CD4-positive, alpha-beta memory T cell (primary cell): ENCODE measurements at places on chromosomes 4 and X. TPM values are rescaled to one million over a fixed set of nuclear protein-coding genes. Genes with fewer than 3 reads are reported as not detected.

- DNase-seq = peak; percentile 62
Observed at GRCh38 chr4:56976837-56977320, 527 bp downstream of the NOA1 start.

GRCh38 chr4:182258441-182259000, 15.3 kb downstream of the TENM3 start:
- DNase-seq = no peak

DNA sequence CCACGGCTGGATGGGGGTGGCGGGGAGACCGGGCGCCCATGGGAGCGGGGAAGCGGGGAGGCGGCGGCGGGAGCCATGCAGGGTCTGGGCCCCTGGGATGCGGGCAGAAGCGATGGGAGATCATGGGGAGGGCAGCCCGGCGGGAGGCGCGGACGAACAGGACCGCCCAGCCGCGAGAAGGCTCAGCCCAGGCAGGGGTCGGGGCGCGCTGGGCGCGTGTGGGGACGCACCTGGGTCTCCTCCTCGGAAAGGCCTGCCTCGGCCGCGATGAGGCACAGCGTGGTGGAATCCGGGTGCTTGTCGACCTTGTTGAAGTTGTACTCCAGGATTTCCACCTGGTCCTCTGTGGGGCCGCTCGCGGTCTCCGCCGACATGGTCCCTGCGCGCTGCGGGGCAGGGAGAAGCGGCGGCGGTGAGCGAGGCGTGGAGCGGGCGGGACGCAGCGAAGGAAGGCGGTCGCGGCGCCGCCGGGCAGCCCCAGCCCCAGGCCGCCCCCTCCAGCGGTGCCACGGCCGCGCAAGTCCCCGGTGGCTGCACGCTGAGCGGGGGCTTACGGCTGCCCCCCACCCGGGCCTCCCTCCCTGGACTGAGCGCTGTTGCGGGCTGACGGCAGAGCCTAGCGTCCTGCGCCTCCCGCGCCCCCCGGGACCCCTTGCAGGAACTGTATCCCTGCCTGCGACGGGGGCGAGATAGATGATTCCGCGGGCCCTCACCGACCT, 25.3 kb downstream of the HOPX start:
- no peak for DNase-seq

- no peak for DNase-seq
Observed at GRCh38 chr4:126658411-126658810, 974.3 kb upstream of the INTU start.

GRCh38 chr4:8593264-8594096, 915 bp downstream of the CPZ start:
- DNase-seq = no peak

- no peak for DNase-seq
Observed at GRCh38 chr4:181281451-181281850, 961.8 kb upstream of the TENM3 start.

GRCh38 chr4:28639747-28640146, 1779.1 kb downstream of the STIM2 start:
- DNase-seq = no peak

DNA sequence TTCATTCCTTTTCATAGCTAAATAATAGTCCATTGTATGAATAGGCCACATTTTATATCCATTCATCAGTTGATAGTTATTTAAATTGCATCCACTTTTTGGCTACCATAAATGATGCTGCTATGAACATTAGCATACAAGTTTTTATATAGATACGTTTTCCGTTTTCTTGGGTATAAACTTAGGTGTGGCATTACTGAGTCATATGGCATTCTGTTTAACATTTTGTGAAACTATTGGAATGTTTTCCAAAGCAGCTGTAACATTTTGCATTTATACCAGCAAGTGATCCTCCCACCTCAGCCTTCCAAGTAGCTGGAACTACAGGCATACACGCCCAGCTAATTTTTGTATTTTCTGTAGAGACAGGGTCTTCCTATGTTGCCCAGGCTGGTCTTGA, 26.3 kb downstream of the CLDN2 start:
- DNase-seq = no peak

GRCh38 chrX:123189338-123189737, 5.3 kb downstream of the GRIA3 start:
- DNase-seq = no peak

DNA sequence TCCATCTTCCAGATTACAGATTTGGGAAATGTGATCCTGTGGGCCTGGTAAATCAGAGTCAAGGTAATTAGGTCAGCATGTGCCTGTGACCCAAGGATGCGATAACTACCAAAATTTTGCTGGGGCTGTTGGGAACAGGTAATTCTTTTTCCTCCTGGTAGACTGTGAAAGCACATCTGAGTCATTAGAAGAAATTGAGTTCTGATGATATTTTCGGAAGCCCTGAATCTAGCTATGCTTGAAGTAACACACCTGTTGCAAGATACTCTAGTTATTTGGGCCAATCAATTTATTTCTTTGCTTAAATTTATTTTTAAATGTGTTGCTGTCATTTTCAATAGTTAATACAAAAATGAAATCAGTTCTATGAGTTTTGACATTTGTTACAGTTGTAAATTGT, 903.6 kb downstream of the RPA4 start:
- no peak for DNase-seq

GRCh38 chr4:22372986-22373385, 142.9 kb downstream of the ADGRA3 start:
- no peak for DNase-seq

DNA sequence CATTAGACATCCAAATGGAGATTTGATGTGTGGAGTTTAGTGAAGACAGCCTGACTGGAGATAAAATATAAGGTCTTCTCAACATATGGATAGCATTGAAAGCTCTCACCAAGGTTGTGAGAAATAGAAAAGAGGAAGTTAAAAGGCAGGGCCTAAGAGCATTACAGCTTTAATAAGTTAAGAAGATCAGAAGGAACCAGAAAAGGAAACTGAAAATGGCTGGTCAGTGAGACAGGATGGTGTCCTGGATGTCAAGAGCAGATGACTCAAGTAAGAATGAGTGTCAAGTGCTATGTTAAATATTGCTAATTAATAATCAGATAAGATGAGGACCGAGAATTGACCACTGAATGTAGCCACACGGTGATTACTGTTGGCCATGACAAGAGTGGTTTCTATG, 642.9 kb downstream of the STPG2 start:
- DNase-seq = no peak

Gene CLDN2
- polyA plus RNA-seq = 0.11 TPM

Gene SPP1
- not detected for polyA plus RNA-seq

Gene TCEAL8
- 71.5 TPM for polyA plus RNA-seq

Gene FAM193A
- polyA plus RNA-seq = 0.16 TPM

Gene SOWAHB
- not detected for polyA plus RNA-seq

Gene STBD1
- polyA plus RNA-seq = 3.4 TPM
